ENCODE measurements at places on chromosomes 7 and 10. TPM values are rescaled to one million over a fixed set of nuclear protein-coding genes. Genes with fewer than 3 reads are reported as not detected.

The SPDYE2B gene
- total RNA-seq, result not detected

The AKR1D1 gene
- not detected for total RNA-seq

The IFIT5 gene
- total RNA-seq, result 2.7 TPM

The ADIRF gene
- not detected for total RNA-seq

The BAG3 gene
- total RNA-seq, result 8.2 TPM

The PWWP2B gene
- 8.6 TPM for total RNA-seq

The LIPN gene
- not detected for total RNA-seq

The DGKI gene
- 0.39 TPM for total RNA-seq

The HOXA2 gene
- not detected for total RNA-seq

The METTL27 gene
- total RNA-seq, result 5.9 TPM

The PLPP4 gene
- 0.31 TPM for total RNA-seq

The C7orf33 gene
- total RNA-seq, result not detected

The NXPH1 gene
- 5.2 TPM for total RNA-seq

The PTF1A gene
- not detected for total RNA-seq

The CRHR2 gene
- total RNA-seq, result 0.23 TPM

The CCDC172 gene
- total RNA-seq, result 3.8 TPM

The PLXDC2 gene
- 19.4 TPM for total RNA-seq

The SRRT gene
- 113 TPM for total RNA-seq

The OR2F2 gene
- not detected for total RNA-seq

The GPR26 gene
- total RNA-seq, result 0.07 TPM

All from GM23338 (cell line).